ENCODE measurements at places on chromosomes 2 and 18.

DNA sequence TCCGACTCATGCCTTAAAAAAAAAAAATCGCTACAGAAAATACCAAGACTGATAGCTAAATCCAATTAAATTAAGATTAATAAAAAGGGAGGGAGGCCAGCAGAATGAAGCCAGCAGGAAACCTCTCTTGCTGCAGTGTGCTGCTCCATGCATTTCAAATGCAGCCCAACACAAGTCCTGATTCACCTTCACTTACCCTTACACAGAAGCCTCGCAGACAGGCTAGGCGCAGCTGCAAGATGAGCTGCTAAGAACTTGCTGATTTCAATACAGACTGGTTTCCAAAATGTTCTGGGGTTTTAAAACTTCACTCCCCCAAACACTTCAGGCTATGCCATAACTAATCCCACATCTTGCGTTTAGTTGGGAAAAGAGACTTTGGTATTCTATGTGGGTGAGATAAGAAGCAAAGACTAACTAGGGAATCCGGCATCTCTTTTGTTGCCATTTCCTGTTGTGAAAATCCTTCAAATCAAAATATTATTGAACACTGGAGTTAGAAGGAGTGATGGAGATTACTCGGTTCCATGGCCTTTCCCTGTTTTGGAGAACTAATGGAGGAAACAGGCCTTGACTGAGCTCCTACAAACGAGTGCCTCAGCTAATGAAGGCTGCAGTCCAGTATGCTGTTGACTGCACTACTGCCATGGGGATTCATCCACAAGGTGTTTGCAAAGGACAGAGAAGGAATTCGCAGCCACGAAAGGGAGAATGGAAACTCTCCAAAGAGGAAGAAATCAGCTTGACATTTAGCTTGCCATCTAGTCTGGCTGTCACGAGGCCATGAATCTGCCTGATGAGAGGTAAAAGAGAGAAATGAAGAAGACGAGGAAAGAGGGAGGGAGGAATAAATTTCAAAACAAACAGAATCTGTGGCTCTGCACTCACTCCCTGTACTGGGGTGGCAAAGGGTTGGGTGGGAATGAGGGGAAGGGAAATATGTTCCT lies 67.3 kb downstream of the CLHC1 start:
- ATAC-seq, result no peak

DNA sequence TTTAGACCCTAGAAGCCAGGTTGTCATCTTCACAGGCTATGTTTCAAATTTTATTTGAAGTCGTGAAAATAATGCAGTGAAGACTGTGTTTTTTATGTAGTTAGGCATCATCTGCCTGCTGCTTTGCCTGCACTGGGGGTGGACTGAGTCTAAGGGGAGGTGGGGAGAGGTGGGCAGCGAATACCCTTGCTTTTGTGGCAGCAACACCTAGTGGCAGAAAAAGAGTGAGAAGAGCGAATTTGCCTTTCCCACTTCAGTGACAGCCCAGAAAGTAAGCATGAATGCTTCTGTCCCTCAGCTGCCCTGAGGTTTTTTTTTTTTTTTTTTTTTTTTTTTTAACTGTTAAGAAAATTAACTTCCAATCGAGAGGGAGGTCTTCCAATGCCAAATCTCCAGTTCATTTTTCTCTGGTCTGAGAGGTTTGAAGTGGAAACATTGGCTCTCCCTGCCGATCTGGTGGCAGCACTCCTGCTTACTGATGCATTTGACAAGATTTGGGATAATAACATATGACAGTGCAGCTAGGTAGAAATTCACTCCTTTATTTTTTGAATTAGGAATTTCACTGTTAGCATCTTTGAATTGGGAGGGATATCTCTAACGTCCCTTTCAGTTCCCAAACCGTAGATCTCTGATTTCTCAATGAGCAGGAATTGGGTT lies 60.3 kb upstream of the LYPD6B start:
- no peak for ATAC-seq

DNA sequence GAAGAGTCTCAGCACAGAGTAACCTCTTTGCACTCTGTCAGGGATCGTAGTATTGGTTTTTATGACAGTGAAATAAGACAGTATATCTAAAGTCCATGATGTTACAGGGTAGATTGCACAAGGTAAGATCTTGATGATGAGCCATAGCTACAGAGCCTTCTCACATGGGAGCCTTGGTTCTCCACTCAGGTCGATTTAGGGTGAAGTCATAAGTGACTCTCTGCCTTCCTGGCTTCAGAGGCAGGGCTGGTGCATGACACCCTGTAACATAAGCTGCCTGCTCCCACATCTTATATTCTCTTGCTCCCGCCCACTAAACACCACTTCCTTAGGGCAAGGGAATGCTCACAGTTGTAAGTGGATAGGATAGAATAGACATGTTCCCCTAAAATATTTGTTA lies 13.3 kb downstream of the DAPL1 start:
- ATAC-seq, result peak; percentile 40

- ATAC-seq, result peak; percentile 86
These were observed at the start of gene LGALSL for GRCh38 chr2:64453770-64454385. Gene LGALSL (plus strand): TSS chr2:64454162. CDS start chr2:64454546, 384 bp downstream.

GRCh38 chr2:45905632-45905958 lies 254.1 kb downstream of the PRKCE start:
- no peak for ATAC-seq

DNA sequence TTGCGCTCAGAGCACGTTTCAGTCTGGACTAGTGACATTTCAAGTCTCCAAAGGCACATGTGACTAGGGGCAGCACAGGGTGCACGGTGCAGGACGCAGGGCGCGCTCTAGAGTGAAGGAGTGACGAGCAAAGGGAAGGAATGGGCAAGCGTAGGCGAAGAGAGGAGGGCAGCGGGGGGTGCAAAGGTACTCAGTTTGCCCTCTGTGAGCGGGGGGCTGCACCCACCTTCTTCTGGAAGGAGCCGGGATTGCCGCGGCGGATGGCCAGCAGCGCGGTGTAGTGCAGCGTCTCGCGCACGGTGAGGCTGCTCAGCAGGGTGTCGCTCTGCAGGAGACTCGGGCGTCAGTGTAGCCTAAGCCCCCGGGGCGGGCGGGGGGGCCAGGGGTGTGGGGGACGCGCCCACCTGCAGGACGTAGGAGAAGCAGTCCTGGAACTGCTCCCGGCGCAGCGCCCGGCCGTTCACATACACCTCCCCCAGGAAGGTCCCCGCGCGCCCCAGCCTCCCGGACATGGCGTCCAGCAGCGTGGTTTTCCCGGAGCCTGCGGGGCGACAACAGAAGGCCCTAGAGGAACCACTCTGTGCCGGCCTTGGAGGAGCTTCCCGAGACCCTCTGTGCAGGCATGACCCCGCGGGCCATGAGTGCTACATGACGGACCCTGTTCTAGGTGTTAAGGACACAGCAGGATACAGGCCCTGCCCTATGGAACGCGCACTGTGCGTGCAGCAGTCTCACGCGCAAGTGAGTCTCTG lies 6.9 kb downstream of the ABCG5 start:
- ATAC-seq, result peak; percentile 35

DNA sequence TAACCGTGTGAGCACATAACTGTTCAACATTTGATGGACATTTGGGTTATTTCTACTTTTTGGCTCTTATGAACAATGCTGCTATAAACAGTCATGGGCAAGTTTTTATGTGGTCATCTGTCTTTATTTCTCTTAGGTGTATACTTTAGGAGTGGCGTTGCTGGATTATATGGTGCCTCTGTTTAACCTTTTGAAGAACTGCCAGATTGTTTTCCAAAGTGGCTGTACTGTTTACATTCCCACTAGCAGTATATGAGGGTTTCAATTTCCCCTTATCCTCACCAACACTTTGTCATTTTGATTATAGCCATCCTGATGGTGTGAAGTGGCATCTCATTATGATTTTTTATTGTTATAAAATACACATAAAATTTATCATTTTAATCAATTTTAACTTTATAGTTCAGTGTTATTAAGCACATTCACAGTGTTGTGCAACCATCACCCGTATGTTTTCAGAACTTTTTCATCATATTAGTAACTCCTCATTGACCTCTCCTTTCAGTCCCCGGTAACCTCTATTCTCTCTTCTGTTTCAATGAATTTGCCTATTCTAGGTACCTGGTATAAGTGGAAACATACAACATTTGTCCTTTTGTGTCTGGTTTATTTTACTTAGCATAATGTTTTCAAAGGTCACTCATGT lies 55.4 kb downstream of the EML4 start:
- ATAC-seq, result no peak

GRCh38 chr2:68512326-68512725 lies 44.9 kb downstream of the APLF start:
- ATAC-seq, result no peak

GRCh38 chr2:236657215-236657614 lies 87.6 kb downstream of the ACKR3 start:
- ATAC-seq, result no peak

- ATAC-seq, result no peak
These were observed 175.3 kb downstream of the INHBB start for GRCh38 chr2:120520929-120521912.

GRCh38 chr2:104539649-104540048 lies 314.3 kb upstream of the POU3F3 start:
- ATAC-seq, result no peak

DNA sequence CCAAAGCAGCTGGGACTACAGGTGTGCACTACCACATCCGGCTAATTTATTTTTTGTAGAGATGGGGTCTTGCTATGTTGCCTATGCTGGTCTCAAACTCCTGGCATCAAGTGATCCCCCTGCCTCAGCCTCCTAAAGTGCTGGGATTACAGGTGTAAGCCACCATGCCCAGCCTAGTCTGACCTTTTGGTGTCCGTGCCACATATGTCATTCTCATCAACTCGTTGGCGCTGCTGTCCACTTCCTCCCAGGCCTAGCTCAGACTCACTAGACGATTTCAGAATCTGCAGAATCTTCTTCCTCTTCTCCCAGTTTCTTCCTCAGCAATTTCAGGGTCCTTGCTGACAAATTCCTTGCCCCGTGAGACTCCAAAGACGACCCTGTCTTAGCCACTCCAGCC lies 39.8 kb upstream of the DNMT3A start:
- no peak for ATAC-seq

Data from stimulated activated memory B cell treated with anti-CD40 and anti-IgM and Interleukin-4, amounts not matched to agents 10 μg/mL and 1 μg/mL and 100 μg/mL, for 72 hours (primary cell).